ENCODE measurements at places on chromosomes 13 and 19.

GRCh38 chr13:79516595-79516994 is 35.6 kb downstream of the NDFIP2 start:
- no peak for DNase-seq

- DNase-seq: no peak
These were observed 709 bp downstream of the DPP9 start for GRCh38 chr19:4722671-4723594.

DNA sequence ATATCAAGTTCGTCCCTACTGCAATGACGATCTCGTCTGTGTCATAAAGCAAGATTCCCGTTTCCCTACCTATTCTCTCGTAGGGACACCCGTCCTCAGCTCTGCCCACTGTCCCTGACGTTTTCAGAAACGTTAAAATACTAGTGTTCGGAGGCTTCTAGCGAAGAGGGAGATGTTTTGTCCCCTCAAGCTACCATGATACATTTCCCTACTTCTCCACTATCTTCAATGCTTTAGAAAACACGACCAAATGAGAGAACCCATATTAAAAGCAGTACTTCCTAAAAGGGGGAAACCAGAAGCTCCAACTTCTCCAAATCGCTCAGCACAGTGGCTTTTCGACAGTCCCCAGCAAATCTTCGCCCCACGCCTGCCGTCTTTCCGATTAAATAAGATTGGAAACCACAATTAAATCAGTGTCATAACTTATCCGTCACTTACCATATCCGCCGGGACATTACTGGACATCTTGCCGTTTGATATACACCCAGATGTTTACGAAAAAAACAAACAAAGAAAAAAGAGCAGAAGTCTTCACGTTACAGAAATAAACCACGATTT is 1.3 kb downstream of the UBL3 start:
- no peak for DNase-seq

DNA sequence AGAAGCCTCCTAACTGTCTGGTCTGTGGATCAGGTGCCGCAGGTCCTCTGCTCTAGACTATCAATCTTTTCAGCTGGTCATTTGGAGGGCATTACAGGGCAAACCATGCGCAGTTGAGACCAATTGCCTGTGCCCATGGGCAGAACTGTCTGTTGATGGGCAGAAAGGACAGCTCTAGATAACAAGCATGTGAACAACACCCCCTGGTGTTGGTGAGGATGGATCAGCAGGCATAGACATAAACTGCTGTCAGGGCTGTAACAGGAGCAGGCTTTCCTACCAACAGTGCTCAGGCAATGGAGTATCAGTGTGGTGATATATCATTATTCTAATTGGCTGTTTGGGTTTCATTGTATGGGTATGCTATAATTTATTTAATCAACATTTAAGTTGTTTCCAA is 104.7 kb upstream of the KL start:
- no peak for DNase-seq

GRCh38 chr13:99867535-99868257 is 103.9 kb downstream of the ZIC5 start:
- no peak for DNase-seq

DNA sequence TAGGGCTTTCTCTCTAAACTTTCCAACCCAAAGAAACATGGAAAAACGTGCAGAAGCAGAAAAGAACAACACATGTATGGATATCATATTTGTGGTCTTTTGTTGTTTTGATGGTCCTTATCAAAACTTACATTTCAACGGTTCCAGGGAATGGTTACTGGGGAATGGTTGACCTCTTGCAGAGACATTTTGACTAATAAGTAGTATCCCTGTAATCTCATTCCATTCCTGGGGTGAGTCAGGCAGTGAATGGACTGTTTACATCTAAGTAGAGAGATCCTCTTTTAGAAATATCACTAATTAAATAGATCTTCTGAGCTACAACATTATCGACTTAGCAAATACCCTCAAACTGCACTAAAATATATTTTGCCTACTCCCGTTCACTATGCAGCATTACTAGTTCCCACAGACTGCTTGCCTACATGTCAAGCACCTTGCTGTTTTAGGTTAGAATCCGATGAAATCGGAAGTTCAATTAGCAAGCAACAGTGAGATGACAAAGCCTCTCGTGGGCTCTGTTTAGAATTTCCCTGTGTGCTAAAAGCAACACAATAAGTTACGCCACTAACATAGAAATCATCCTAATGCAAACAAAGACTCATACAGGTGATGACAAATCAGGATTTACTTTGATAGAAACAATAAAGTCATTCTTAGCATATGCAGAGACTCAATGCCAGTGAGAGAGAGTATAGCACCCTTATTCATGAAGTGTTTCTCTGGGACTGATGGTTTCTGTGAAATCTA is 797.7 kb upstream of the ARGLU1 start:
- DNase-seq: no peak

- DNase-seq: no peak
These were observed 45.0 kb downstream of the LACC1 start for GRCh38 chr13:43924549-43925245.

DNA sequence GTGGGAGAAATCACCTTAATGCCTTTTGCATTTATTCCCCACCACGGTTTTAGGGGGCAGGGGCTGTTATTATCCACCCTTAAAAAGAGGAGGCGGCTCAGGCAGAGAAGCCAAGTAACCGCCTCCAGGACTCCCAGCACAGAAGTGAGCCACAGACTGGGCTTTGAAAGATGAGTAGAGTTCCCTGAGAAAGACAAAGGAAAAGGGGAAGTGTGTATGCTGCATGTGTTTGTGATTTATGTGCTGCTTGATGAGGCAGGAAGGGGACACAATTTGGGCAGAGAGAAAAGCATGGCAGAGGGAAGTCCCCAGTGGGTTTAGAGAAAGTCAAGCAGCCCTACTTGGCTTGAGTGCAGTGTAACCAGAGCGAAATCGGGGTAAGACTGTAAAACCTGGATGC is 85.0 kb downstream of the DOCK9 start:
- DNase-seq: no peak

Data from ecto neural progenitor cell (in vitro differentiated cells).